Lung (tissue), 17 donors: ENCODE measurements at places on chromosomes 1 and 21.

DNA sequence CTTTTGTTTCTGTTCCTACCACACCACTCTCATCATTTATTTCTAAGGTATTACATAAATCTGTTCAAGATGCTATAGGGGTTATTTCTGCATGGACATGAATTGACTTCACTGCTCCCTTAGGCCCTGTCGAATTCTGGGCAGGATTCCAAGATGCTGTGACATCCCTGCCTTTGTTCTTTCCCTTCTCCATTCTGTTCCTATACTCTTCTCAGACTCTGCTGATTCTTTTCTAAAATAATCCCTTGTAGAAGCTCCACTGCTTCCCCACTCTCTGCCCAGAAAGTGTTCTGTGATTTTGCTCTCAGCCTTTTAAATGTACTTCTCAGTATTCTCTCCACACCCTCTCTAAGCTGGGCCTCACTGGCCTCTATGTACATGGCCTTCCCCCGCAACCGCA lies 99.2 kb downstream of the PHTF1 start:
- no peak for DNase-seq

DNA sequence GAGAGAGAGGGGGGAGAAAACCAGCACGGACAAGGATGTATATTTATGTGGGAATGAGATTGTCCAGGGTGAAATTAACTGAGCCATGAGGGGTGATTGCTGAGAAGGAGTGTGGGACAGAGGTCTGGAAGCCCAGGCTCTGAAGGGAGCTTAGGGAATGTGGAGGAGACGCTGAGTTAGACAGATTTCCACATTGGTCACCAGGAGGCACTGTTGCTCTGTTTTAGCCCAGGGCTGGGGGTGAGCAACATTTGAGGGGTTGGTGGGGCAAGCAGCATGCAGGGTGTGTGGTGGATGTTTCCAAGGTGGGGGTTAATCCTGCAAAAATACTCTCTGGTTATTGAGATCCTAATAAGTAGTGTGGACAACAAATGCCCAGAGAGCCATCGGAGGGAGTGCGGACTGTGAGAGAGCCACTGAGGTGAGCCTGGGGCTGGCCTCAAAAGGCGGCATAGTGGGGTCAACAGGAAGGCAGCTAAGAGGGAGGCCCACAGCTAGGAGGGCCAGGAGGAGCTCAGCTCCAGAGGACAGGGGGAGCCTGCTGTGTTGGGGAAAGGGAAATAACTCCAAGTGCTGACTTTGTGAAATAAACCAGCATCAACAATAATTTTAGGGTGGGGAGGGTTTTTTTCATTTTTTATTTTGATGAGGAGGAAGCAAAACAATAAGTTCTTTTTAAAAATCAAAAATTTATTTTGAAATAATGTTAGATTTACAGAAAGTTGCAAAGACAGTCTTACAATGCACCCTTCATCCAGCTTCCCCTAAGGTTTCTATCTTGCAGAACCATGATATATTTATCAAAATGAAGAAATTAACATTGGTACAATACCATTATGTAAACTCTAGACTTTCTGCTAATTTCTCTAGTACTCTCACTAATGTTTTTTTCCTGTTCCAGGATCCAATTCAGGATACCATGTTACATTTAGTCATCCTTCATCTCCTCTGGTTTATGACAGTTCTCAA lies 82.8 kb upstream of the CD34 start:
- DNase-seq, result no peak

DNA sequence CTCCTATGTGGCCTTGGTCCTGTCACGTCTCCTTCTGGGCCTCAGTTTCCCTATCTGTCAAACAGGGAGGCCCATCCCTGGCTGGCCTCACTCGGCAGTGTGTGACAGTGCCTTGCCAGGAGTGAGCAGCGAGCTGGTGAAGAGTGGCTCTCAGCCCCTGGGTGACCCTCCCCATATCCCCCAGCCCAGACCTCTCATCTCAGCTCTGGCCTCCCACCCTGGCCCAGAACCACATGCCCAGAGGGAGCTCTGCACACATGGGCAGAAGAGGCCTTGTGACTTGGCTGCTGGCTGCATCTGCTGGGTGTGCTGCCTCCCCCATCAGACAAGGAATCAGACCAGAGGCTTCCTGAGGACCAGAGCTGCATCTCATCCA lies 19.5 kb upstream of the PADI1 start:
- no peak for DNase-seq

GRCh38 chr1:31505911-31506497 lies 70.3 kb upstream of the TINAGL1 start:
- DNase-seq, result no peak

GRCh38 chr1:2380816-2381591 lies 10.3 kb downstream of the MORN1 start:
- no peak for DNase-seq

- DNase-seq, result no peak
Measured at GRCh38 chr1:224368409-224368808, 11.7 kb downstream of the CNIH4 start.

- DNase-seq, result peak; percentile 61
Measured at GRCh38 chr1:112298558-112298957, 97.5 kb upstream of the CTTNBP2NL start.

GRCh38 chr1:157140063-157140588 lies 1.9 kb upstream of the ETV3 start:
- no peak for DNase-seq

GRCh38 chr21:41779659-41780058 lies 12.8 kb upstream of the RIPK4 start:
- no peak for DNase-seq

- DNase-seq, result peak; percentile 13
Measured at GRCh38 chr1:78833491-78833890, 173.0 kb downstream of the ADGRL4 start.

DNA sequence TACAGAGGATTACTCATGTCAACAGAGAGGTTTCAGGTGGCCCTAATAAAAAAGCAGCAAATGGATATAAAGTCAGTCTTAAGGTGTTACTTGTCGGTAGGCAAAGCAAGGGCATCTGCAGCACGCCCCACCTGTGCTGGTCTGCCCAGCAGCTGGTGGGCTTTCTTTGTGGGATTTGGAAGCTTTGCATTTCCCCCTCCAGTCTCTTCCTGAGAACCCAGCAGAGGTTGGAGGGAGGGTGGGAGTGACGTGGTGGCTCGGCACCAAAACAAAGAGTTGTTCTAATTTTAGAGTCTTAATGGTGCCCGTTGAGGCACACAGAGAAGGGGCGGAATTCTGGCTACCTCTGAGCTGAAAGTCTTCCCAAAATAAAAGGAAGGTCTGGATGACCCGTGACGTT lies 4.8 kb upstream of the PCBP3 start:
- no peak for DNase-seq

- no peak for DNase-seq
Measured at GRCh38 chr1:107451715-107452114, 310.9 kb downstream of the NTNG1 start.

- no peak for DNase-seq
Measured at GRCh38 chr1:226985239-226985838, 45.2 kb downstream of the COQ8A start.

GRCh38 chr1:17579951-17580939 lies 40.7 kb downstream of the ARHGEF10L start:
- peak; percentile 38 for DNase-seq

DNA sequence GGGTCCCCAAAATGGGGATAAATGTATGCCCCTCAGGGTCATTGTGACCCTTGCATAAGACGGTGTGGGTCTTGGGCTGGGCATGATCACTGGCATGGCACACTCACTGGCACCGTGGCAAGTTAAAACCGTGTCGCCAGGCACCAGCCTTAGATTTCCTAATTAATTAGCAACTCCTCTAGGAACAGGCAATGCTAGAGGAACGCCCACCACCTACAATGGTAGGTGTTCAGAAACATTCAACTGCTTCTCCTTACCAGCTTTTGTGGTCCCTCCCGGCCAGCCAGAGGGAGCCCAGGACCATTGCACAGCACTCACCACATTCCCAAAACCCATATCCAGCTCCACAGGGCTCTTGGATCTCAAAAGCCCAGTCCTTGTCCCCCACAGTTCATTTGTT lies 36.4 kb downstream of the EPHA2 start:
- no peak for DNase-seq

DNA sequence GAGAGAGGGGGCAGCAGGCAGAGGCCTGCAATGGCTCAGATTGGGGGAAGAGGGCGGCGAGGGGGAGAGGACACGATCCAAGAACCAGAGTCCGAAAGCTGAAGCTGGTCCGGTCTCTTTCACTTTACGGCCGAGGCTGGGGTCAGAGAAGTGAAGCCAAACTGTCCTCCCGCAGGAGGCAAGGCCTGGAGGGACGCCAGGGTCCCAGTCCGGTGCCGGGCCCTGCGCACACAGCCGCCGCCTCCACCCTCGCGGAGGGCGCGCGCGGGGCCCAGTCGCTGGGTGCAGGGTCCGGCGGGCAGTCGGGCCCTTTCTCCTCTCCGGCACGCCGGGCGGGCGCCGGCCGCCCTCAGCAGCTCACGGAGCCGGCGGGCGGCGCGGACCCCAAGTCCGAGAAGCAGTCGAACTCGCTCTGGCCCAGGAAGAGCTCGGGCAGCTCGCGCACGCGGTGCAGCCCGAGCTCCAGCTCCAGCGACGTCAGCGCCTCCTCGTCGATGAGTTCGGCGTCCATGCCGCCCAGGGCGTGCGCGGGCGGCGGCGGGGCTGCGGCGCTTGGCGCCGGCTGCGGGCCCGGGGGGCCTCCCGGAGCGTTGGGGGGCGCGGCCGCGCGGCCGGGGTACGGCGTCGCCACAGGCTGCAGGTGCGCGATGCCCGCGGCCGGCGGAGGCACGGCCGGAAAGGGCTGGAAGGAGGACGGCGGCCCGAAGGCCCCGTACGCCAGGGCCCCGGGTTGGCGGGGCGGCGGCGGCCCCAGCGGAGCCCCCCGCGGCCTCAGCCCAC lies 749 bp downstream of the CITED4 start:
- peak; percentile 63 for DNase-seq

- DNase-seq, result peak; percentile 47
Measured at GRCh38 chr21:46110499-46111192, 12.7 kb downstream of the COL6A2 start.

DNA sequence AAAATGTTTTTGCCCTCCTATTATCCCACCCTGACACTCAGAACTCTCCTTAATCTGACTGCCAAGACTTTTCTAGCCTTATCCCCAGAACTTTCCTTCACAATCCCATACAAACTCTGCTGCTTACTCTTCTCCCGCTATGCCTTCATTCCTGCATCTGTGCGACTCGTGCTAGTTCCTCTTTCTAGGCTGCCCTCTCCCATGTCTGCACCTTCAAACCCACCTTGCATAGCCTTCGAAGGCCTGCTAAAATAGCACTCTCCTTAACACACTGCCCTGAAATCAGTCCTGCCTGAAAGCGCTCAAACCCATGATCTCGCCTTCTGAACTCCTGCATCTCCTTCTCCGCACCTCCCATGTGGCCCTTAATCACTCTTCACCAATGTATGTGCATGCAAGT lies 2.5 kb upstream of the NCF2 start:
- no peak for DNase-seq

DNA sequence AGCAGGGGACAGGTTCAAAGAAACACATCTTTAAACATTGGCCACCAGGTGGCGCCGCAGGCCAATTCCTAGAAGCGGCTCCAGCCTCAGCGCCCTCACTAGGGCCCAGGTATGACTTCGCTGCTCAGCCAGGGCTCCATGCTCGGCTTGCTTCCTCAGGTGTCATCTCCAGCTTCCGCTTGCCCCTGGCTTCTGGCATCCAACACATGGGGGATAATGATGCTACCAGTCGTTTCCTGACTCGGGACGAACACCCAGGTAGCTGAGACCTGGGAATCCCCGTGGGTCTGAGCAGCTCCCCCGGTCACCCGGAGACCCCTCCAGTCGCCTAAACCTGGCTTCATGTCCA lies 8.5 kb upstream of the MEX3A start:
- DNase-seq, result peak; percentile 85

GRCh38 chr1:237199026-237199425 lies 157.0 kb downstream of the RYR2 start:
- DNase-seq, result no peak

DNA sequence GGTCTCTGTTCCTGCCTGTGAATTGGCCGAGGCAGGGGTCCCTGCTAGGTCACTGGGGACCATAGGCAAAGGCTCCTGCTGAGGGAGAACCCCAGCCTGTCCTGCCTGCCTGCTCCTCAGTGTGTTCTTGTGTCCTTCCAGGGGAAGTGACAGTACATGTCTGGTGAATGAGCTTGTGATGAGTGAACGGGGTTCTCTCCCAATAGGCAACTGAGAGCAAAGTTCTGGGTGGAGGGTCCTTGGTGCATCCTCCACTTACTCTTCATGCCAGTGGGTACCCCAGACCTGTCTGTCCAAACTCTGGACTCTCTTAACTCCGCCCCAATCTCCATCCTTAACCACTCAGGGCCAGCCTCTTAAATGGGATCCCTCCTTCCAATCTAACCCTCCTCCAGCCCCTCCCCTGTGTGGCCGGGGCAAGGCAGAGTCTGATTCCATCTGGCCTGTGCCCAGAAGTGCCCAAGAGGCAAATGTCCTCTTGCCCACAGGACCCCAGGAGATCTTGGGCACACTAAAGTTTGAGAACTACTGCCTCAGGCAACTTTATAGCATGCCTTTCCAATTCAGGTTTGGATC lies 2.0 kb downstream of the XKR8 start:
- no peak for DNase-seq

GRCh38 chr21:26801498-26801897 lies 43.7 kb downstream of the ADAMTS1 start:
- no peak for DNase-seq

- peak; percentile 33 for DNase-seq
Measured at GRCh38 chr1:150268340-150268704, 494 bp downstream of the APH1A start.

DNA sequence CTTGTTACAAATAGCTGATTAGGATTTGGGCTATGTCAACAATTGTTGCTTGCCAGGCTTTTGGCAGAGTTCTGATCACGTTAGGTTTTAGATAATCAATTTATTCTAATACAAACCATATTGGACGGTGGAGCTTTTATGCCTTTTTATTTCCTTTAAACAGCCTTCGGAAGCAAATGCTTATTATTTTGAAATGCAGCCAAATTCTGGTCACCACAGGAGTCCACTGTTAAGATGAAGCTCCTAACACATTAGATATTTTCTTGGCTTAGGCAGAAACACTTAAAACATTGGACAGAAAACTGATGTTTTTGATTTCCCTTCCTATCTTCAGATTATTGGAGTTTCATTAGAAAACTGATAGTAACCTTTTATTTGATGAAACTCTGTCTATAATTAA lies 82.9 kb downstream of the CENPF start:
- DNase-seq, result peak; percentile 31

- DNase-seq, result peak; percentile 93
Measured at GRCh38 chr1:225919906-225920305, 4.1 kb downstream of the PYCR2 start.

DNA sequence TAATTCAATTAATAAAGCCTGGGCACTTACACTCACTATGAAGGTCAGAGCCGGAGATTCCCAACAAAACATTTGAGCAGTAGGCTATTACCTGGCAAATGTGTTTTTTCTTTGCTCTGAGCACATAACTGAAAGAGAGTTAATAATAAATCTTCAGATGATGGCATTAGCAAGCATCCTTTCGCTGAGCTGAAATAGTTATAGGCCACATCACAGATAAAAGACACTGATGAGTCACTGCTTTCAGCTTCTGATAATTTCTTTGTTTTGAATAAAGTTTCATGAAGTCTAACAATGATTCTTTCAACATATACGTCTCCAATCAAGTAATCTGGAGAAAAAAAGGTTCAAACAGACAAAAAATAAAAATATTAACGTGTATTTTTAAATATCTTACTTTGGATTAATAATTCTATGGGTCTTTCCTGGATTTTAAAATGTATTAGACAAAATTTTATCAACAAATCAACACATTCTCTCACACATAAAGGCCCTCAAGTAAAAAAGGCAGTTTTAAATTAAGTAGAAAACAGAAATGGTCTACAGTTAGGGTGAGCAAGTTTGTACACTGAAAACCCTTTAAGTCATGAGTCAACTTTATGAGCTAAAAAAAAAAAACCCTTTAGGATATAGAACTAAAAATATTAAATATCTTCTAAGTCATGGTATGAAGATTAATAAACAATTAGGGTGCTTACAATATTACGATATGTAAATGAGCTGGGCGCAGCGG lies 33.1 kb downstream of the LTN1 start:
- DNase-seq, result no peak
